ENCODE measurements at places on chromosomes 13 and 19. TPM values are rescaled to one million over a fixed set of nuclear protein-coding genes. Genes with fewer than 3 reads are reported as not detected.

GRCh38 chr19:1568320-1569019 lies at the start of gene MEX3D:
TSS of gene MEX3D (minus strand) at chr19:1568325. CDS start at chr19:1568058, 267 bp downstream.
- peak; percentile 71 for DNase-seq
- H3K27me3 ChIP-seq = no peaks in the 10 kb centered on the region
- peaks cover 6% of the 10 kb centered on the region for H3K4me1 ChIP-seq
- H3K27ac ChIP-seq = peak within 1 kb of the TSS; percentile 89
- peak within 1 kb of the TSS; percentile 73 for H3K4me3 ChIP-seq

GRCh38 chr13:45051315-45051714 lies 62.0 kb downstream of the GPALPP1 start:
- no peak overlapping the region for H3K27ac ChIP-seq
- no peaks in the 10 kb centered on the region for H3K4me1 ChIP-seq
- DNase-seq = no peak
- H3K27me3 ChIP-seq = no peaks in the 10 kb centered on the region

DNA sequence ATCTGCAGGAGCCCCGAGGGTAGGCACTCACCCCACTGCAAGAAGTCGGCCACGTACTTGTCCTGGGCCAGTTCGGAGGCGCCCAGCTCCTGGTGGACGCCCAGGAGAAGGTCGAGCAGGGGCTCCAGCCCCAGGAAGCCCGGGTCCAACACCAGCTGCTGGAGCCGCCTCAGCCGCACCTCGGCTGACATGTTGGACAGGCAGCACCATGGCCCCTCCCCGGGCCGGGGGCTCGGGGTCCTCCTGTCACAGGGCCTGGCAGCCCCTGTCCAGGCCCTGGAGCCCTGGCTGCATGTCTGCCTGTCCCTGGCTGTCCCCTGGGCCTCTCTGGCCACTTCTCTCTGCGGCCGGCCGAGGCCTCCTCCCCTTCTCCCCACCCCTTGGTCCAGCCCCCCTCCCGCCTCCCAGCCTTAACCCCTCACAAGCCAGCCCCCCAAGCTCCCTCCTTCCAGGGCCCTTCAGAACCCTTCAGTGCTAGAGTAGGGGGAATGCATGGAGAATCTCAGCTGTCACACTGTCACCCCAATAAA lies at the start of gene DMPK:
Gene DMPK, minus strand, starts transcription at position 329 of the 530 bp plus-strand sequence. Its CDS starts 138 bp downstream, at position 191.
- peaks cover 22% of the 10 kb centered on the region for H3K4me1 ChIP-seq
- peaks cover 10% of the 10 kb centered on the region for H3K36me3 ChIP-seq
- H3K27me3 ChIP-seq = no peaks in the 10 kb centered on the region
- H3K4me3 ChIP-seq = peak within 1 kb of the TSS; percentile 55
- no peak for DNase-seq
- H3K27ac ChIP-seq = peak within 1 kb of the TSS; percentile 92

GRCh38 chr19:48196321-48196763 lies 25.9 kb downstream of the ZSWIM9 start:
- H3K36me3 ChIP-seq = no peaks in the 10 kb centered on the region
- no peak overlapping the region for H3K27ac ChIP-seq
- no peak for DNase-seq
- H3K4me3 ChIP-seq = no peak overlapping the region
- H3K4me1 ChIP-seq = no peaks in the 10 kb centered on the region

DNA sequence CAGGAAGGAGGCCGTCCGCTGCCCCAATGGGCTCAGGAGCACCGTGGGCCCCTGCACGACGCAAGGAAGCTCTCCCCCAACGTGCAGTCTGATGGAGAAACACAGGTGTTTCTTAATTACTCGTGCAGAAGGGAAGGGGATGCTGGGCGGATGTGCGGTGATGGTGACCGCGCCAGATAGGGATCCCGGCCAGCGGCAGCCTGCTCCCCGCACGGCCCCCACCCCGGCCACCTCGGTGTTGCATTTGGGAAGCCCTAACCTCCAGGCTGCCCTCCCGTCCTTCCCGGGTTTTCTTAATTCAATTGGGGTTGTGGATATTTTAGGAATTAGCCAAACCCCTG lies 254.4 kb downstream of the ZNF536 start:
- H3K27ac ChIP-seq = no peak overlapping the region
- H3K4me1 ChIP-seq = no peaks in the 10 kb centered on the region
- no peak for DNase-seq
- H3K36me3 ChIP-seq = no peaks in the 10 kb centered on the region
- H3K27me3 ChIP-seq = no peaks in the 10 kb centered on the region

GRCh38 chr13:37100731-37101130 lies 4.7 kb downstream of the CSNK1A1L start:
- no peaks in the 10 kb centered on the region for H3K4me1 ChIP-seq
- DNase-seq = no peak
- no peak overlapping the region for H3K27ac ChIP-seq
- H3K27me3 ChIP-seq = no peaks in the 10 kb centered on the region

Gene APBA3
- total RNA-seq = 24.9 TPM

Gene RPL21
- 979 TPM for total RNA-seq
